MCF 10A (cell line): ENCODE measurements at places on chromosomes 3 and 15. TPM values are rescaled to one million over a fixed set of nuclear protein-coding genes. Genes with fewer than 3 reads are reported as not detected.

- no peaks in the 10 kb centered on the region for H3K27me3 ChIP-seq
- no peak overlapping the region for H3K27ac ChIP-seq
- no peak overlapping the region for H3K4me3 ChIP-seq
- H3K4me1 ChIP-seq: peaks cover 7% of the 10 kb centered on the region
- peaks cover 7% of the 10 kb centered on the region for H3K36me3 ChIP-seq
These were observed 8.2 kb downstream of the CHST14 start for GRCh38 chr15:40479024-40479423.

ZNF280D gene
- 30.5 and 30.8 TPM in 2 replicates for total RNA-seq

DNA sequence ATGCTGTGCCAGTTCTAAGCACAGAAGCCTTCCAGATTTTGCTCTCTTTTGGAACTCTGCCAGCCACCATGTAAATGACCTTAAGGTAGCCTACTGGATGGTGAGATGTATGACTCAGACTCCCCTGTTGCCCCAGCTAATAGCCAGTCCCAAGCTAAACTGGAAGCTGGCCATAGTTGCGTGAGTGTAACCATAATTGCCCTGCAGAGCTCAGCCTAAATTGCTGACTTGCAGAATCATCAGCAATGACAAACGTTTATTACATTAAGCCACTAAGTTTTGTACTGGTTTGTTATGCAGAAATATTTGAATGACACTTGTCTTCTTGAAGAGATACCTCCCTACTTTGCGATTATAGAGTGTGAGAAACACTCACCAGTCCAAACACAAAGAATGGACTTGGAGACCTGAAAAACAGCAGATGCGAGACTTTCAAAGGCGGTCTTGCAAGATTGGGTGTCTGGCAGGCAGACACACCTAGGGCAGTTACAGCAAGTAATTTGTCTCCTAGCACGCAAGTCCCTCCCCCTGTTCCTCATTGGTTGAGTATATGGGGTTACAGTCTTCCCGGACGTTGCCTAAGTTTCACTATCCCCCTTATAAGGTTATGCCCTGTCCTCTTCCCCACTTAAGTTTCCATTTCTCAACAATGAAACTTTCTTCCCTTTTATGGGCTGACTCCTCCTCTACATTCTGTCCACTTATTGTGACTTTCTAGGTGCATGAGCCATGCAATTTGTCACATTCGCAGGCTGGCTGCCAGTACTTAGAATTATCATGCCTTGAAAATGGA lies 83.6 kb upstream of the XCR1 start:
- H3K36me3 ChIP-seq: no peaks in the 10 kb centered on the region
- H3K27me3 ChIP-seq: no peaks in the 10 kb centered on the region
- DNase-seq: peak; percentile 99
- peak overlapping the region; percentile 50 for H3K4me3 ChIP-seq

DNA sequence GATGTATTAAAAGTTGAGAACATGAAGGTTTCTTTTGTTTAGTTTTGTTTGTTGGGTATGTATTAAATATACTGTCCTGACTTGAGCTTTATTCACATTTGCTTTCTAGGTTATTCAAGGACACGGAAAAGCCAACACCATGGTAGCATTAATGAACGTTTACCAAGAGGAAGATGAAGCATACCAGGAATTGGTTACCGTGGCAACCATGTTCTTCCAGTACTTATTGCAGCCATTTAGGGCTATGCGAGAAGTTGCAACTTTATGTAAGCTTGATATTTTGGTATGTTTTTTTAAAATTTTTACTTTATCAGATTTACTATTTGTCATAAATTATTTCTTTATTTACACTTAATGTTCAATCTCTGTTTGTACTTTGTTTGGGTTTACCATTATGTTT lies 3.6 kb downstream of the WHAMM start:
- H3K27ac ChIP-seq: no peak overlapping the region
- DNase-seq: no peak
- H3K4me3 ChIP-seq: peak overlapping the region; percentile 84

- no peak for DNase-seq
- H3K4me1 ChIP-seq: no peaks in the 10 kb centered on the region
- peaks cover 6% of the 10 kb centered on the region for H3K36me3 ChIP-seq
These were observed 242.5 kb downstream of the GBE1 start for GRCh38 chr3:81518945-81519344.

DNA sequence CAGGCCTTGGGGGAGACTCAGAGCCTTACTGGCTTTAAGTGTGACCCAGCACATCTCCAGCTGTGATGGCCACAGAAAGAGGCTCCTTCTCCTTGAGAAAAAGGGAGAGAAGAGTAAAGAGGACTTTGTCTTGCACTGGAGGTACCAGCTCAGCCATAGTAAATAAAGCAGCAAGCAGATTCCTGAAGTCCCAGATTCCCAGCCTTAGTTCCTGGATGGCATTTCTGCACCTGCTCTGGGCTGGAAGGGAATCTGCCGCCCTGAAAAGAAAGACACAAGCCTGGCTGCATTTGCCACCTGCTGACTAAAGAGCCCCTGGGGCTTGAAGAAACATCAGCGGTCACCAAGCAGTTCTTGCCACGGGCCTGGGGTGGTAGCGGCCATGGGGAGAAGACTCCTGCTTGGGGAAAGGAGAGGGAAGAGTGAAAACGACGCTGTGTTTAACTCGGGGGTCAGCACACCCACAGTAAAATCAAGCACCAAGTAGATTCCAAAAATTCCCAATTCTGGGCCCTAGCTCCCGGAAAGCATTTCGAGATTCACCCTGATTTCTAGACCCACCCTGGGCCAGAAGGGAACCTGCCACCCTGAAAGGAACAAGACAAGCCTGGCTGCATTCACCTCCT lies 24.2 kb upstream of the TNK2 start:
- H3K36me3 ChIP-seq: peaks cover 5% of the 10 kb centered on the region
- H3K27ac ChIP-seq: no peak overlapping the region
- no peak for DNase-seq
- no peak overlapping the region for H3K4me3 ChIP-seq
- H3K27me3 ChIP-seq: no peaks in the 10 kb centered on the region

- DNase-seq: no peak
- no peaks in the 10 kb centered on the region for H3K4me1 ChIP-seq
- H3K4me3 ChIP-seq: no peak overlapping the region
- H3K27ac ChIP-seq: no peak overlapping the region
These were observed 19.8 kb upstream of the ACAD9 start for GRCh38 chr3:128859630-128860029.

TUSC7 gene
- not detected in 2 replicates for total RNA-seq

GRCh38 chr3:125024817-125025216 lies 31.0 kb downstream of the HEG1 start:
- no peaks in the 10 kb centered on the region for H3K4me1 ChIP-seq
- H3K27me3 ChIP-seq: no peaks in the 10 kb centered on the region
- H3K36me3 ChIP-seq: peaks cover 24% of the 10 kb centered on the region
- no peak overlapping the region for H3K4me3 ChIP-seq

- no peaks in the 10 kb centered on the region for H3K36me3 ChIP-seq
- no peak for DNase-seq
These were observed 267.7 kb downstream of the TJP1 start for GRCh38 chr15:29554531-29554930.

DNA sequence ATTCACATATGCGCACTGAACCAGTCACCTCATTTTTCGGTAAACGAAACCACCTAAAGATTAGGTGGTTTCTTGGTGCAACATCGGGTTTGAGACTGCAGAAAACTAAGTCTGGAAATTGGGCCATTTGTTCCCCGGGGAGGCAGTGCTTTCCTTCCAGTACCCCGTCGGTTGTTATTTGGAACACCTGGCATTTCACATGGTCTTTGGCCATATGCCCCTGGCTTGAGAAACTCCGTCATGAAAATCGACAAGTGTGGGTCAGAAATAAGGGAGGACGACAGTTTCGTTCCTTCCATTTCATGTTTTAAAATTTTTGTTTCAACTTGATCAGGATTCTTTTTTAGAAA lies 544 bp upstream of the GATM start:
- H3K36me3 ChIP-seq: no peaks in the 10 kb centered on the region
- peak overlapping the region; percentile 84 for H3K4me3 ChIP-seq

DNA sequence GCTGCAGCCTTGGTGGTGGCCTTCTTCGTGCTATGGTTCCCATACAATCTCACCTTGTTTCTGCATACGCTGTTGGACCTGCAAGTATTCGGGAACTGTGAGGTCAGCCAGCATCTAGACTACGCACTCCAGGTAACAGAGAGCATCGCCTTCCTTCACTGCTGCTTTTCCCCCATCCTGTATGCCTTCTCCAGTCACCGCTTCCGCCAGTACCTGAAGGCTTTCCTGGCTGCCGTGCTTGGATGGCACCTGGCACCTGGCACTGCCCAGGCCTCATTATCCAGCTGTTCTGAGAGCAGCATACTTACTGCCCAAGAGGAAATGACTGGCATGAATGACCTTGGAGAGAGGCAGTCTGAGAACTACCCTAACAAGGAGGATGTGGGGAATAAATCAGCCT lies 10.4 kb downstream of the CYP8B1 start:
- no peak overlapping the region for H3K4me3 ChIP-seq
- no peak overlapping the region for H3K27ac ChIP-seq
- H3K36me3 ChIP-seq: no peaks in the 10 kb centered on the region
- H3K27me3 ChIP-seq: peaks cover 24% of the 10 kb centered on the region

RGMA gene
- total RNA-seq: 0.37 and 0.51 TPM in 2 replicates

- no peak overlapping the region for H3K4me3 ChIP-seq
- no peak for DNase-seq
- H3K27ac ChIP-seq: peak overlapping the region; percentile 83
- H3K27me3 ChIP-seq: no peaks in the 10 kb centered on the region
- no peaks in the 10 kb centered on the region for H3K36me3 ChIP-seq
- H3K4me1 ChIP-seq: peaks cover 29% of the 10 kb centered on the region
These were observed 44.4 kb downstream of the GAP43 start for GRCh38 chr3:115667738-115668065.

GRCh38 chr15:68962465-68962864 lies 32.1 kb downstream of the SPESP1 start:
- no peaks in the 10 kb centered on the region for H3K36me3 ChIP-seq
- H3K27ac ChIP-seq: no peak overlapping the region
- no peaks in the 10 kb centered on the region for H3K4me1 ChIP-seq
- no peaks in the 10 kb centered on the region for H3K27me3 ChIP-seq
- H3K4me3 ChIP-seq: no peak overlapping the region

DNA sequence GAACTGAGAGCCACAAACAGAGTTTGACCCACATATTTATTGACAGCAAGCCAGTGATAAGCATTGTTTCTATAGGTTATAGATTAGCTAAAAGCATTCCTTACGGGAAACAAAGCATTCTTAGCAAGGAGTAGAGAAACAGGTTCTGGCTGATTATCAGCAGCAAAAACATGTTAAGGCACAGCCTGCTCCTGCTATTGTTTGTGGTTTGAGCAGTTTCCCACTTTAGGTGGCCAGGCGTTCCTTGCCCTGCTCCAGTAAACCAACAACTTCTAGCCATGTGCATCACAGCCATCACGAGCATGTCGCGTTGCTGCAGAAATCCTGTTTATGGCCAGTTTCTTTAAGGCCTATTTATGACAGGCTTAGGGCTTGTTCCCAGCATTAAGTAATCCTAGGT lies 44.7 kb upstream of the C2CD4B start:
- DNase-seq: no peak
- no peak overlapping the region for H3K4me3 ChIP-seq
- no peak overlapping the region for H3K27ac ChIP-seq
- H3K27me3 ChIP-seq: no peaks in the 10 kb centered on the region

DNA sequence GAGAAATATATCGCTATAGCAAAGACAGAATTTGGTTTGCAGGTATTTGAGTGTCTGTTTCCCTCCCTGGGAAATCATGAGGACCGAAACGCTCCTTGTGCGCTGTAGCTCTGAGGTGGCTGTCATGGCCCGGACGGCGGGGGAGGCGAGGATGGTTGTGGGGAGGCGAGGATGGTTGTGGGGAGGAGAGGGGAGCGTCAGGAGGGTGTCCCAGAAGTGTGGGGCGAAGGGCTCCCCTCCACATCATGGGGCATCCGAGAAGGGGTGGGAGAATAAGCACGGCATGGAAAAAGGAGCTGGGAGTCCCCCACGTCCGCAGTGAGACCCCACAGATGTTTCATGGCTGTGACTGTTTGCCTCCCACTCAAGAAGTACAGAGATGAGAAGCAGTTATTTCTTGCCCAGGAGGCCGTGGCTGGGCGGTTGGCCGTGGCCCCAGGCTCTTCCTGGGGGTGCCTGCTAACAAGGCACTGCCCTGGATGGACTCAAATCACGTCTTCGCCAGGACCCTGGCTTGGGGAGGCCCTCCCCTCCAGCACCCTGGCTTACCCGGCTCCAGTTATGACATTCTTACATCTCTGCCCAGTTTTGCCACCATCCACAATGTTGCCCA lies 947 bp upstream of the ATP10A start:
- no peaks in the 10 kb centered on the region for H3K36me3 ChIP-seq
- H3K4me3 ChIP-seq: no peak overlapping the region
- H3K27me3 ChIP-seq: no peaks in the 10 kb centered on the region
- no peak for DNase-seq
- H3K4me1 ChIP-seq: no peaks in the 10 kb centered on the region

GRCh38 chr3:14608298-14608697 lies 43.3 kb upstream of the CCDC174 start:
- H3K27me3 ChIP-seq: peaks cover 60% of the 10 kb centered on the region
- no peaks in the 10 kb centered on the region for H3K36me3 ChIP-seq
- no peak overlapping the region for H3K27ac ChIP-seq
- H3K4me3 ChIP-seq: no peak overlapping the region

ATP10A gene
- not detected in 2 replicates for total RNA-seq

DNA sequence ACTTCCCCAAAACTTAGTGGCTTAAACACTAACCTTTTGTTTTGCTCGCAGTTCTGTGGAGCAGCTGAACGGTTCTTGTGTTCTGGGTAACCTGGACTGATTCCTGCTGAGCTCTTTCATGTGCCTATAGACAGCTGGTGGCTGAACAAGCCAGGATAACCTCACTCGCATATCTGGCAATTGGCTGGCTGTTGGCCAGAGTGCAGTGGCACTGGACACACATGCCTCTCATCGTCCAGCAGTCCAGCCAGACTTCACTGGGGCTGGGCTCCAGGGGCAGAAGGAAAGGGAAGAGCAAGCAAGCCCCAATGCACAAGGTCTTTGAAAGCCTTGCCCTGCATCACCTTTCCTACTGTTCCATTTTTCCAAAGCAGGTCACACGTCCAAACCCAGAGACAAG lies 53.6 kb upstream of the GATA2 start:
- no peaks in the 10 kb centered on the region for H3K36me3 ChIP-seq
- H3K27ac ChIP-seq: no peak overlapping the region
- H3K4me3 ChIP-seq: no peak overlapping the region
- H3K4me1 ChIP-seq: peaks cover 8% of the 10 kb centered on the region
- H3K27me3 ChIP-seq: peaks cover 8% of the 10 kb centered on the region
- no peak for DNase-seq

GRCh38 chr3:46904303-46905212 lies 27.0 kb downstream of the PTH1R start:
- no peak for DNase-seq
- no peak overlapping the region for H3K27ac ChIP-seq
- H3K4me3 ChIP-seq: no peak overlapping the region
- peaks cover 4% of the 10 kb centered on the region for H3K4me1 ChIP-seq
